Left ventricle myocardium inferior (tissue), 1 donor: ENCODE measurements at places on chromosomes 12 and 14. TPM values are rescaled to one million over a fixed set of nuclear protein-coding genes. Genes with fewer than 3 reads are reported as not detected.

- DNase-seq: no peak
Measured at GRCh38 chr14:32774214-32774613, 164.5 kb upstream of the NPAS3 start.

DNA sequence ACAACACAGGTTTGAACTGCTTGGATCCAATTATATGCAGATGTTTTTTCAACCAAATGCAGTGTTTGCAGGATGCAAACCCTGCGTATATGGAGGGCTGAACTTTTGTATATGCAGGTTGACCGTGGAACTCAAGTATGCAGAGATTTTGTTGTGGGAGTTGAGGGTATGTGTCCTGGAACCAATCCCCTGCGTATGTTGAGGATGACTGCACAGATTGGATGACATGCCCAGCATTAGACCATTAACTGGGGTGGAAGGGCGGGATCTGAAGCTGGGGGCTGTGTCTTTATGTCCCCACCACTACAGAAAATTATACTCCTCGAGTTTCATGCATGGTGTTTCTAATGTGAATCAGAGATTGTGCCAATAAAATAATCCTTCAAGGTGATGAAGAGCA is 162.2 kb upstream of the RMST start:
- DNase-seq: no peak

The SELPLG gene
- 3.4 TPM for total RNA-seq

The SERPINA1 gene
- 4.4 TPM for total RNA-seq
